ENCODE measurements at places on chromosomes 16 and 17.
A peak's percentile ranks its signal among the peaks of the same experiment; 100 is the strongest.

DNA sequence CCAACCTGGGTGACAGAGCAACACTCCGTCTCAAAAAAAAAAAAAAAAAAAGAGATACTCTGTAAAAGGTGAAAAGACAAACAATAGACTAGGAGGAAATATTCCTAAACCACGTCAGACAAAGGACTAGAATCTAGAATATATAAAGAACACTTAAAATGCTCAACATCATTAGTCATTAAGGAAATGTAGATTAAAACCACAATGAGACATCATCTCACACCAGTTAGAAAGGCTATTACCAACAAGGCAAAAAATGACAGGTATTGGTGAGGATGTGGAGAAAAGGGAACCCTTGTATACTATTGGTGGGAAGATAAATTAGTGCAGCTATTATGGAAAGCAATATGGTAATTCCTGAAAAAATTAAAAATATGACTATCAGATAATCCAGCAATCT, 903.1 kb upstream of the SOX9 start:
- DNase-seq, result no peak

DNA sequence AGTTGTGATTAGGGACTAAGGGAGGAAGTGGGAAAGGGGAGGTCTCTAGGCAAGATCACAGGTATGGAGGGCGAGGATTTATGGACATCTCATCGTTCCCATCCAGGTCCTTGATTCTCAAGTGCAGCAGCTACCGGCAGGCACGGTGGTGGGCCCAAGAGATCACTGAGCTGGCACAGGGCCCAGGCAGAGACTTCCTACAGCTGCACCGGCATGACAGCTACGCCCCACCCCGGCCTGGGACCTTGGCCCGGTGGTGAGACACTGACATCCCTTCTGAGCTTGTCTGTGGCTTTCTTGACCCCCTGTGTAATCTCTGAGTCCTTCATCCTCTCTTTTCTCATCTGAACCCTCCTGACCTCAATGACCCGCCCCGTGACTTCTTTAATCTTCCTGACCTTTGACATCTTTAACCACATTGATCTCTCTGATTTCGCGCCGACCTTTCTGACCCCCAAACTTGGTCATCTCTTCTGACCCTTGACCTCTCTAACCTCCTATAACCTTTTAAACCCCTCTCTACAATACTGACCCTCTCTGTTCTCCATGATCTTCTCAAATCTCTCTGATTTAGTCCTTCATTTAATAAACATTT, 3.8 kb downstream of the PLD2 start:
- no peak for DNase-seq

GRCh38 chr17:68200689-68201417, 47.0 kb upstream of the AMZ2 start:
- DNase-seq, result peak; percentile 86

DNA sequence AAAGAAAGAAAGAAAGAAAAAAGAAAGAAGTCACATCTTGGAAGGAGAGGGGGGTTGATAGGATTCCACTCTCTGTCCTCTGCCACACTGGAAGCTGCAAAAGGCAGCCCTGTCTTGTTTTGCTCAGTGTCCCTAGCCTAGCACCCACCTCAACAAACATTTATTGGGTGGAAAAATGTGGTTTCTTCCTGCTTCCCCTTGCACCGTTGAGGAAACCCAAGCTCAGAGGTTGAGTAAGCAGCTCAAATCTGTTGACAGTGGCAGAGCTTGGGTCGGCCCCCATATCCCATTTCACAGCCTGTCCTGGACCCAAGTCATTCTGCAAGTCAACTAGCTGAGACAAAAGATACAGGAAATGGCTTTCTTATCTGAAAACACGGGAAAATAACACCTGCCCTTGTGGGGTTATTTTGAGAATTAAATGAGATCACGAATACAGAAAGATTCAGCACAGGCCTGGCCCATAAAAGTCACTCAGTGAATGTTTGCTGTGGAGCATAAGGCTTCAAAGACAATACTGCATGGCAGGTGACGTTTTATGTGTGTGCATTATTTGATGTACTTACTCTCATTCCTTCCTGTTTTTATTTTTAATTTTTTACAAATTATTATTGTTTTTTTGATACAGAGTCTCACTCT, 63.6 kb downstream of the SCNN1B start:
- DNase-seq, result no peak

- DNase-seq, result peak; percentile 90
Measured at GRCh38 chr17:77802811-77803220, 155.7 kb upstream of the TNRC6C start.

DNA sequence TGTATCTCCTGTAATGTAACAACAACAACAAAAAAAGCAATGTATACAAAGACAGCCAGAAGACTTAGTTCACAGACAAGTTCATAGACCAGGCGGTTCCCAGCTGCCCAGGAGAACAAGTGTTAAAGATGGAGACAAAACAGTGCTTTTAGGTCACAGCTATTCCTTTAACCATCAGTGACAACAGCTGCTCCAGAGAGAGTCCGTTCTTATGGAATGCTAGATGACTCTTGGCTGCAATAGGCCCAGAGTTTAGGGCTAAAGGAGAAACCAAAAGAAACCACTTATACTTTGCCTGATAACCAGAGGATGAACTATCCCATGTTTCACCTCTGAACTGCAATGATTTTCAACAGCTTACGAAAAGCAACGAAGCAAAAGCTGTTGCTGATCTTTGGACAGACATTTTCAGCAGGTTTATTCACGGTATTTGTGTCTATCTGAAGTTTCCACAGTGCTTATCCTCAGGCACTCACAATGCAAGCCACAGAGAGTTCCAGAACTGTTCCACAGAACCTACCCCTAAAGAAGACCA, 6.0 kb downstream of the ZCCHC14 start:
- no peak for DNase-seq
